ENCODE measurements at places on chromosomes 4 and X. TPM values are rescaled to one million over a fixed set of nuclear protein-coding genes. Genes with fewer than 3 reads are reported as not detected.

ZBTB33 gene
- total RNA-seq: 6.4 TPM

ZNF711 gene
- 0.62 TPM for total RNA-seq

IL3RA gene
- total RNA-seq: 6.2 TPM

MORF4L2 gene
- 164 TPM for total RNA-seq

PRR32 gene
- not detected for total RNA-seq

FGA gene
- total RNA-seq: not detected

MAGEA11 gene
- total RNA-seq: not detected

ZMAT1 gene
- total RNA-seq: 4.5 TPM

SFRP2 gene
- 1.4 TPM for total RNA-seq

TMEM154 gene
- total RNA-seq: 3.3 TPM

CENPVL1 gene
- total RNA-seq: not detected

EPHA5 gene
- total RNA-seq: 0.17 TPM

SCML2 gene
- total RNA-seq: 1.4 TPM

CD38 gene
- 1.7 TPM for total RNA-seq
